ENCODE measurements at places on chromosomes 16 and 17. TPM values are rescaled to one million over a fixed set of nuclear protein-coding genes. Genes with fewer than 3 reads are reported as not detected.
A peak's percentile ranks its signal among the peaks of the same experiment; 100 is the strongest.

GRCh38 chr16:15052747-15053476 lies 3.0 kb downstream of the NTAN1 start:
- H3K27me3 ChIP-seq = no peaks in the 10 kb centered on the region
- H3K4me1 ChIP-seq = no peaks in the 10 kb centered on the region
- H3K4me3 ChIP-seq = no peak overlapping the region

ATP1B2 gene
- 6.1 TPM for total RNA-seq

DNA sequence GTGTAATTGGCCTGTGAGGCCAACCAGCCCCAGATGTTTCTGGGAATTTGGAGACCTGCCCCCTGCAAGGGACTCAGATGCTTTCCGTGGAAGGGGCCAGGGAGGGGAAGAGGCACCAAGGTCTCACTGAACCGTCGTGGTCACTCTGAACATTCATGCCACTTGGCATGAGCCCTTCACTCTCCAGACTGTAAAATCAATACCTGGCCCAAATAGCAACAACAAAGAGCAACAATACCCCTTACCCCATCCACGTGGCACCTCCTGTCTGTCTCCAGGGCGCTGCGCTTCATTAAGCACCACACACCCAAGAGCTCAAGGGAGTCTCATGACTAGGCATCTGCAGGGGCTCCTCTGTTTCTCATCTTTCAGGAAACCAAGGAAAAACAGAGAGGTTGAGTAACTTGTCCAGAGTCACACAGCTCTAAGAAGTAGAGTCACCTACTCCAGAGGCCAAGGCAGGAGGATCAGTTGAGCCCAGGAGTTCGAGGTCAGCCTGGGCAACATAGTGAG lies 52.8 kb downstream of the SOCS1 start:
- H3K4me3 ChIP-seq = no peak overlapping the region
- DNase-seq = no peak
- H3K27me3 ChIP-seq = no peaks in the 10 kb centered on the region
- no peaks in the 10 kb centered on the region for H3K36me3 ChIP-seq
- no peak overlapping the region for H3K27ac ChIP-seq
- H3K4me1 ChIP-seq = no peaks in the 10 kb centered on the region

PLLP gene
- total RNA-seq = 36.1 TPM

DNA sequence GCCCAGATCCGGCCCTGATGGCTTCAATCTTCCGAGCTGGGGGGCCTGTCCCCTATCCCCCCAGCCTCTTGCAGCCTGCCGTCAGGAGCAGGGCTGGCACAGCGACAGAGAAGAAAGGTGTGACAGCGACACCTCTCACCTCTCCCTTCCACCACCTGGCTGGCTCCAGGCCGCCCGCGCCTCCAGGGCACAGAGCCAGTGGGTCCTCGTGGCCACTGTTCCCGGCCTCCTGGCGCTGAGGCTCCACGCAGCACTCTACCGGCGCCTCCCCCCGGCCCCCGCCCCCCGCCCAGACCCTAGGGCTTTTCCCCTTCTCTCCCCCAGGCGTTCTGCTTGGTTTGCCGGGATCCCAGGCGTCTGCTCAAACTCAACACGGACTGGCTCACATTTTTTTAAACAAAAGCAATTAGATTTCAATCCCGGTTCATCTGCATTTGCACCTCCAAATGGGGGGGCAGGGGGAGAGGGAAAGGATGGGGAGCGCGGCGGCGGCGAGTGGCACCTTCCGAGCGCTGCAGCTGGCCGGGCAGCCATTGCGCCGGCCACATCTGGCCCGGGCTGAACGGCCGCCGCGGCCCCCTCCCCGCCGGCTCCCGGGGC lies 12.8 kb upstream of the CBX8 start:
- H3K36me3 ChIP-seq = no peaks in the 10 kb centered on the region
- no peak overlapping the region for H3K27ac ChIP-seq
- no peak for DNase-seq
- peak overlapping the region; percentile 24 for H3K4me3 ChIP-seq
- peaks cover 6% of the 10 kb centered on the region for H3K27me3 ChIP-seq

GRCh38 chr16:56874800-56875199 lies 9.8 kb downstream of the SLC12A3 start:
- H3K27ac ChIP-seq = no peak overlapping the region
- H3K36me3 ChIP-seq = no peaks in the 10 kb centered on the region
- H3K27me3 ChIP-seq = no peaks in the 10 kb centered on the region

- no peaks in the 10 kb centered on the region for H3K36me3 ChIP-seq
- peaks cover 7% of the 10 kb centered on the region for H3K4me1 ChIP-seq
- DNase-seq = no peak
- no peaks in the 10 kb centered on the region for H3K27me3 ChIP-seq
These were observed 9.6 kb downstream of the LLGL2 start for GRCh38 chr17:75535119-75535537.
